ENCODE measurements at places on chromosomes 2 and 18. TPM values are rescaled to one million over a fixed set of nuclear protein-coding genes. Genes with fewer than 3 reads are reported as not detected.

DNA sequence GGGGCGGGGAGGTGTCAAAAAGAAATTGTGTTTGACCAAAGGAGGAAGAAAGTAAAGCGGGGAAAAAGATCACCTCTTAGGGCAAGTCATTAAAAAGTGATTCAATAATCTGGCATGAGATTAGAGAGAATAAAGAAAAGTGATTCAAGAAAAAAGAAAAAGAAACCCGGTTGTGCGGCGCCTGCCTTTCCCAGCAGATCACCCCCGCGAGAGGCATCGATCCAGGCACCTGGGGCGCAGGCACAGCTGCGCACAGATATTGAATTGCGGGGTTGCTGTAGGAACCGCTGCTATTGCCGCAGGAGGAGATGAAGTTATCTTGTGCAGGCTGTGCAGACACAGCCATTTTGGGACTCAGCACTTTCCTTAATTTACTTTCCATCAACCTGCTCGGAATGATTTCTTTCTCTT is 71.2 kb downstream of the PLB1 start:
- peak; percentile 95 for DNase-seq

Gene CNTNAP5
- 45.3 TPM for polyA plus RNA-seq

Gene DNAJC5G
- 1.7 TPM for polyA plus RNA-seq

DNA sequence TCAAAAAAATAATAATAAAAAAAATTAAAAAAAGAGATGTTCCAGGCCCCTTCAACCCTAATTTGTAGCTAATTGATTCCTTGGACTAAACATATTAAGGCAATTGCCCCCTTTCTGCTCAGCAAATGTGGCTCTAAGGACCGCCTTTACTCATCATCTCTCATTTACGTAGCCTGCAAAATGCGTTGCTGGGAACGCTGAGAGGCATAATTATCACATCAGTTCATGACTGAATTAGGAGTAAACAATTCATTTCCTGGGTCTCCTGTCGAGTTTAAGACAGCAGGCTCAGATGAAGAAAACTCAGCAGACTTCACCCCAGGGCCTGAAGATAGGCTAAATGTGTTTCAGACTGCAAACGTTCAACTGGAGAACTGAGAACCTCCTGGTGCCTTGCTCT is 413.5 kb downstream of the NBAS start:
- DNase-seq: no peak

GRCh38 chr18:3262234-3263131 is 550 bp downstream of the MYL12B start:
- DNase-seq: no peak

DNA sequence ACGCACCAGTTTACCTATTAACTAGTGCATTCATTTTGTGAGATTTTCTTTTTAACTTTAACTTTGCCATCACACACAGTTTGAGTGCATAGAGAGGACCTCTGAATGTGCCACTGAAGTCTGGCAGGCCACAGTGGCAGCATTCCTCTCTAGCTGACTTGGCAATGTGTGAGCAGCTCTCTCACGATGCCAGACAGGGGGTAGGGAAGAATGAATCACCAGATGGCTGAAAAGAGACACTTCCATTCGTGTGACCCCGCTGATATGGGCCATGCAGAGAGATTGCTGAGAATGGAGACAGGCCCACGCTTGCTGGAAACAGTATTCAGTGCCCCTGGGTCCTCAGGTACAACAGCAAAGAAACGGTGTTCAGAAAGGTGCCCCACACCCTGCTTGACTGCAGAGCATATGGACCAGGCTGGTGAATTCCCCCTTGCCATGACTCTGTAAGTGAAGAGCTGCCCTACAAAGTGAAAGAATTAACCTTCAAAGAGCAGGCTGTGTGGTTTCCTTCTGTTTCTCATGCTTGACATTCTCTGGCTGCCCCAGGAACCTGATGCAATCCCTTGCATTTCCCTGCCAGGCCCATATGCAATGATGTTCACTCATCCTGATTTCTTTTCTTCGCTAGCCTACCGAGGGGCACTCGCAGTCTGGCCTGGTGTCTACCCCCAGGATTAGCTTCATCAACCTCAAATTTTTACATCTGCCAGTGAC is 236.1 kb downstream of the CDH20 start:
- DNase-seq: no peak

Gene PTPRM
- 118 TPM for polyA plus RNA-seq

- DNase-seq: no peak
Observed at GRCh38 chr18:7616661-7617060, 49.5 kb downstream of the PTPRM start.

Gene RIF1
- 23.4 TPM for polyA plus RNA-seq

Gene RPRM
- polyA plus RNA-seq: 83.8 TPM

GRCh38 chr2:172011812-172012575 is 12.2 kb downstream of the METAP1D start:
- no peak for DNase-seq

DNA sequence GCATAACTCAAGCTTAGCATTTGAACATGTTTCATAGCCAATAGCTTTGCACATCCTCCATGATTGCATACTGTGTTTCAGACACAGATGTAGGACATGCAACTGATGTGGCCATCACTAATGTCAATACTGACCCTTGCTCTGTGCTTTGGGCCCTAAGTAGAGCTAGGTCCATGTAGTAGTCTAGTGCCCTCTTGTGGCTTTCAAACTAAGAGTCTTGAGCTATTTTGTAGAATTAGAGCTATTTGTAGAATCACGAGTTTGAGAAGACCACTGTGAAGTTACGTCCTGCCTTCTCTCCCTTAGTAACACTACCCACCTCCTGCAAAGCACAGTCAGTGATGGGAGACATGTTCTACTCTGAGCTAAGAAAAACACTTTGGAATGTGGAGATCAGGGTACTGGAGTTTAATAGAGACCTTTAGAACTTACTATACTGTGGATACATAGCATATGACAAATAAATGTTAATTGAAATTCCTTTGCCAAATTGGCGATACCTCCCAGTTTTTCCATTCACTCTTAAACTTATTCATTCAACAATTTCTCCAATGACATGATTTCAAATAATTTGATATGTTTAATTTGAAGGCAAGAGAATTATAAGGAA is 306.5 kb upstream of the TNP1 start:
- DNase-seq: no peak

Gene NPPC
- polyA plus RNA-seq: 26.6 TPM

Gene CPSF3
- 35.2 TPM for polyA plus RNA-seq

Gene ALPI
- polyA plus RNA-seq: not detected

Gene WDR54
- polyA plus RNA-seq: 37.7 TPM

- DNase-seq: no peak
Observed at GRCh38 chr2:105497094-105497493, 98.2 kb upstream of the FHL2 start.

Gene USP37
- polyA plus RNA-seq: 10.4 TPM

- DNase-seq: no peak
Observed at GRCh38 chr2:216216951-216217903, 108.1 kb downstream of the XRCC5 start.

DNA sequence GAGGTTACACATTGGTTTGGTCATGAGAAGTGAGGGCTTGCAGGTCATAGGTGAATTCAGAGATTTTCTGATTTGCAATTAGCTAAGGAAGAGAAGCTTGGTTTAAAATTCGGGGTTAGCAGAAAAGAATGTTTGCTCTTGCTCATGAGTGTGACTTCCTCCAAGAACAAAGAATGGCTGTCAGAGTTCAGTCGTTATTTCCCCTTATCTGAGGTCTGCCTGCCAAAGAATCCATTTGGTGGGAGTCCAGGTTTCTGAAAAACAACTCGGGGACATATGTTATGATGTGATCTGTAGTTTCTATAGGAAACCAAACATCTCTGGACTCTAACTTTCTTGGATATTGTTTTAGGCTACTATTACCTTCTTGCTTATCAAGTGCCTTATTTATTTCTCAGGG is 3.2 kb upstream of the UGT1A6 start:
- no peak for DNase-seq

DNA sequence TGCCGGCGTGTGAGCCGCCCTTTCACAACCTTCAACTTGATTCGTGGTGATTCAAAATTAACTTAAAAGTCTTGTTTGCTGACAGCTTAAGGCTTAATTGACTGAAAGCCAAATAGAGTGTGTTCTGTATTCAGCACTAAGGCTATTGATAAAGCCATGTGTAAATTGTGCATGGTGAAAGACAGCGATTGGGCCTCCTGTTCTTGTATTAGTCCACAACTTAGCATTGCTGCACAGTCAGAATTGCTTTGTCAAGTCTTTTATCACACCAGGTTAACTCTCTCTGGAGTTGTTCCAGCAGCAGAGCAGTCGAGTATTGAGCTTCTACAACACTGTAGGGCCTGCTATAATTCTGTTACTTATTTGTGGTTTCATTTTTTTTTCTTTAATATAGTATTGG is 210.1 kb downstream of the WDR7 start:
- peak; percentile 42 for DNase-seq

Gene KLHL30
- 0.14 TPM for polyA plus RNA-seq

GRCh38 chr2:172704072-172704936 is 31.3 kb upstream of the RAPGEF4 start:
- peak; percentile 39 for DNase-seq

GRCh38 chr18:78774741-78775141 is 204.9 kb upstream of the SALL3 start:
- no peak for DNase-seq

DNA sequence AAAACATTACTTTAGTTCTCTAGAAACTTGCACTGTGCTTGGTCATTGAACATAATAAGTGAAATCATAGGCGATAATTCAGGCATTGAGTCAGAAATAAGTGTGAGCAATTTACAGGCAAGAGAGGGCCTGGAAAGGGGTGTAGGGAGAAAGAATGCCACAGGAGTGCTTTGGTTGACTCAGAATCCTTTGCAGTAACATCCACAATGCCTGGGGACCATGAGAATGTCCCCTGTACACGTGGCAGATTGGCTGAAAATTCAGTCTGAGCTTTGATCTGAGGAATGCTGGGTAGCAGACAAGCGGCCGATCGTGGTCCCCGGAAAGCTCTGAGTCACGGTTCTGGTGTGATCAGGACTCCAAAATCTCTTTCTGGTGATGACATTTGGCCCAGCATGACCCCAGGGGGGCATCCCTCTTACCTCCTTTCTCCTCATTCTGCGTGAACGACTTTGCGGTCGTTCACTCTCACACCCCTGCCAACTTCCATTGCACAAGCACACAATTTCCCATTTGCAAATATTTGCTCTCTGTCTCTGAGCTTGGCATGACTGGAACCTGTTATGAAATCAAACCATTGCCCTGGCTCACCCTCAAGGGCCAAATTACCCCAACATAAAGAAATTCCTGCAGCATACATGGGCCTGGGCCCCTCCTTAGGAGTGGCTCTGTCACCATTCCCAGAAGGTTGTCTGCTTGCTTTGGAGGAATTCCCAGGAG is 305.0 kb upstream of the EPAS1 start:
- no peak for DNase-seq

Gene TACR1
- polyA plus RNA-seq: 6.2 TPM

DNA sequence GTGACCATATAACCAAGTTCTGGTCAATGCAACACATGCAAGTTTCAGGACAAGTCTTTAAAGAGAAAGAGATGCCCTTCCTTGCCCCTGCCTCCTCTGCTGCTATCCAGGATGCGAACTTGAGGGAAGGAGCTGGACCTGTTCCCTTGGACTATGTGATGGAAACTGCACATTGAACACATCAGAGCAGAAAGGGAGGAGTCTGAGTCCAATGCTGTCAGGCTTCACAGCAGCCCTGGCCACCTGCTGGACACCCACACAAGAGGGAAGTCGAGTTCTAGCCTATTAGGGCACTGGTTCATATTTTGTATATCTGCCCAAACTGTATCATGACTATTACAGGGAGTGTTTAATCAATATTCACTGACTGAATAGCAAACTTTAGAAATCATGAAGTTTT is 38.3 kb upstream of the TEX51 start:
- DNase-seq: no peak

DNA sequence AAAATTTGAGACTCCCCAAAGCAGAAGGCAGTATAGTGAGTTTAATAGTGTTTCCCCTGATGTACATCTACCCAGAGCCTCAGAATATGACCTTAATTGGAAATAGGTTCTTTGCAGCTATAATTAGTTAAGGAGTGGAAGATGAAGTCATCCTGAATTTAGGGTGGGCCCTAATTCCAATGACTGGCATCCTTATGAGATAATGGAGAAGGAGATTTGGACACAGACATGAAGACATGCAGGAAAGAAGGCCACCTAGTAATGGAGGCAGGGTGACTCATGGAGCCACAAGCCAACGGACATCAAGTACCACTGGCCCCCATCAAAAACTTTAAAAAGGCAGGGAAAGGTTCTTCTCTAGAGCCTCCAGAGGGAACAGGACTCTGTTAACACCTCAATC is 308.9 kb downstream of the TXNL1 start:
- no peak for DNase-seq

Gene ST6GAL2
- 74.2 TPM for polyA plus RNA-seq

GRCh38 chr2:234414596-234414995 is 82.3 kb downstream of the ARL4C start:
- DNase-seq: no peak

DNA sequence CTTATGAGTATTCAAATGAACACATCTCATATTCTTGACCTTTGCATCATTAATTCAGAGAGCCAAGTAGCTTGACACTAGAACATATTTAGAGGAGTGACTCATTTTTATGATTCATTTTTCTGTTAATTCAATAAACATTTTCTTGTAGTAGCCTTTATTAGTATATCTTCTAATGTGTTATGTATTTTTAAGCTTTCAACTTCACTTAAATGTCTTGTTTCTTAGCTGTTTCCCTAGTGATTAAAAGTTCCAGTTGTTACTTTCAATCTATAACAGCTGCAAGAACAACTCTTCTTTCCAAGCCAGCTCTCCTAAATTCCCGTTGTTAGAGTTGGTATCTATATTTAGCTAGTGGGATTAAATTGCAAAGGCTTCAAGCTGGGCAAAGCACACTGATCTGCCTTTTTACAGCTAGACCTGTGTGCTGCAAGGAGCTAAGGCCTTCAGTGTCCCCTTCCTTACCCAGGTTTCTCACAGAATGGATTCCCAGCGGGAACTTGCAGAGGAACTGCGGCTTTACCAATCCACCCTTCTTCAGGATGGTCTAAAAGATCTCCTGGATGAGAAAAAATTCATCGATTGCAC is at the start of gene KLHL41:
Gene KLHL41, plus strand, starts transcription at position 405 of the 588 bp plus-strand sequence. Its CDS starts 77 bp downstream, at position 482.
- no peak for DNase-seq

DNA sequence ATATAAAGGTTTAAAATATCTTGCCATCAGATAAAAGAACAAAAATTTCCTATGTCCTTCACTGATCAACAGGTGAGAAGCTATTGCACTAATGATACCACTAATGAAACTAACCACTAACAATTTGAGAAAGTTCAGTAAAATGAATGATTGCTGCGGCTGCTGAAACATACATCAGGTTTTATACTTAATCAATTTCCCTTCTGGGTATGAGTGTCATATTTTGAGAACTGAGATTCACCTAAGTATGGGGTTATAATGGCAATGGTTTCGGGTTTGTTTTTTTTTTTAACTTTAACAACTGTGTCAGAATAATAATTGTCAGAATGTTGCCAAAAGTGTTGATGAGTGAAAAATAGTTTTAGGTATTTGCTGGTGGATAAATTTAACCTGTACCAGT is 151.3 kb upstream of the SLC39A10 start:
- DNase-seq: no peak

GRCh38 chr2:12737297-12737696 is 20.6 kb downstream of the TRIB2 start:
- DNase-seq: no peak

GRCh38 chr2:237418300-237418699 is 4.3 kb upstream of the COL6A3 start:
- no peak for DNase-seq
